ENCODE measurements at places on chromosomes 6 and 20.

DNA sequence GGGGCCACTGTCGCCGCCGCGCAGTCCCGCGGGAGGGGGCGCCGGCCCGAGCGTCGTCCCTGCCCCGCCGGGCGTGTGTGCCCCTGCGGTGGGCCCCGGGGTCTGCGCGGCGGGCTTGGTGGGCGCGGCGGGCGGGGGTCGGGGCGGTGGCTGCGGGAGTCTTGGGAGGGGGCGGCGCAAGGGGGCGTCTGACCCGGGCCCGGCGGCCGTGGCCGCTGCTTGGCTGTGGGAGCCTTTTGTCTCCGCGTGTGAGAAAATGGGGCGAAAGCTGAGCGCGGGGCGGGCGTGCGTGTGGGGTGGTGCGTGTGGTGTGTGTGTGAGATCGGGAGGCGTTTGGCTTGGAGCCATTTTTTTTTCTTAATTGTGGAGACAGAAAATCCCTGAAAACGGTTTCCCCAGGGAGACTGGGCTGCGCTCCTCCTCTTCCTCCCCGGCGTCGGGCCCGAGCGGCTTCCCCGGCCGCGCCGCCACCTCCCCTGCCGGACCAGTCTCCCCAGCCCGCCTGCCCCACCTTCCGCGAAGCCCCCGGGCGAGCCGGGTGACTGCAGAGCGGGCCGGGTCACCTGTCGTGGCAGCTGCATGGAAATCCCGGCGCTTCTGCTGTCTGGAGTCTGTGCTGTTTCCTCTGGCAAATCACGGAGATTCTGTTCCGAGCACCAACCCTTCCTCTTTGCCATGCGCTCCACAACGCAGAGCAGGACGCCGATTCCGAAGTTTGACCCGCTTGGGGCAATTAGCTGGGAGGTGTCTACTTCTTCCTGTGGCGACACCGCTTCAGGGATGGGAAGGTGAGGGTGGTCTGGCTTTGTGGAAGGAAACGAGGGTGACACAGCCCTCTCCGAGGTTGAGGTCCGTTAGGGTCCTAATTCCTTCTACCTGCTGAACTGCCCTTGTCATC lies 64.4 kb downstream of the GTF2H5 start:
- peak; percentile 33 for DNase-seq

GRCh38 chr6:111873178-111874024 lies at the start of gene FYN:
FYN (minus strand) TSS chr6:111873452; CDS start chr6:111720051, 153,401 bp downstream.
- DNase-seq: peak; percentile 95

GRCh38 chr20:3980260-3981131 lies 34.9 kb downstream of the RNF24 start:
- DNase-seq: no peak

DNA sequence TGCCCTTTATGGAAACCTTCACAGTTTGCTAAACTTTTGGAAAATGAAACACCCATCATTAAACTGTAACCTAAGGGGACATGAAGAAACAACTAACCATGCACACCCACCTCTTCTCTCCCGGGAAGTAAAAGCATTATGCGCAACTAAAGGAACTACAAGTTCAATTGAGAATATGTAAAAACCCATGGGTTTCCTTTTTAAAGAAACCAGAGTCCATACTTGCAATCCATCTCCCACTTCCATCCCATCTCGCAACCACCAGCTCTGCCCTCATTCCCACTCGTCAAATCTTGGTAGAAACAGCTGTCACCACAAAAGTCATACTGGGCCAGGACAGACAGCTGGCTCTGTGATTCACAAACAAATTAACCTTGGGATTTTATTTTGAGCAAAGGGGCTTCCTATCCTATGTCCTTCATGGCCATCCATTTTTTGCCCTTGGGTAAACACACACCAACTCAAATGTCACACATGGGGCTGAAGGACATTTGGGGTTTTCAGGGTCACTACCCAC lies 81.5 kb downstream of the HAO1 start:
- DNase-seq: no peak

DNA sequence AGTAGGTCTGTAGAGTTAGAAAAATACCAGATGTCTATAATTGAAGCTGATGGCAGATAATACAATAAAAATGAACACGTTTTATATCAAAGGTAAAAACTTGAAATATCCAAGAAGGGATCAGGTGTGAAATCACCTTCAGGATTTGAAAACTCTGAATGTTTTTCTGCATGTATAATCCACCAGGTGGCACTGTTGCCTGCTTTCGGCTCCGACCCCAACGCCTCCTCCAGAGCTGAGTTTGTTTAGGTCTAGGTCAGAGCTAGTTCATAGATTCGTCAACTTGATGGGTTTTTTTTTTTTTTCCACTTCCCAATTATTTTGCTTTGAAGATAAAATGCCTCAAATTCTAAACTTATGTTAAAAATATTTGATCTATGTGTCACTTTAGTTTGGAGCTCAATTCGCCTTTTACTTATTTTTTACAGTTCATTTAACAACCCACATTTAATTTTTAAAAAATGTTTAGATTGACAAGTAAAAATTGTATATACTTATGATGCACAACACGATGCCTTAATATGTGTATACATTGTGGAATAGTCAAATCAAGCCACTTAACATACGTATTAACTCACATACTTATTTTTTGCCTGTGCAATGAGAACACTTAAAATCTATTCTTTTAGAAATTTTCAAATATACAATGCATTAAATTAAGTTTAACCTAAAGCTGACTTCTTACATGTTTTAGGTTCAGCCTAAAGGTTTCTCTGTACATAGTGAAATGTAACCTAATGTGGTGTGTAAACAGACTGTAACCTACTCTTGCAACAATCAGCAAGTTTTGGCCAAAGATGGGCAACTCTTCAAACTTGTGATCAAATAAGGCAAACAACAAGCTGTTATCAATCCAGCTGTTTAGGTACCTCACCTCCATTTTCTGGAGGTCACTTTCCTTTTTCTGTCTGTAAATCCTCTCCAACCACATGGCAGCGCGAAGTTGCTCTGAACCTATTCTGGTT lies 39.4 kb upstream of the ENPP4 start:
- peak; percentile 22 for DNase-seq

- no peak for DNase-seq
Measured at GRCh38 chr20:47860049-47860830, 75.0 kb upstream of the SULF2 start.

GRCh38 chr20:13458860-13459451 lies 179.8 kb downstream of the TASP1 start:
- DNase-seq: no peak

DNA sequence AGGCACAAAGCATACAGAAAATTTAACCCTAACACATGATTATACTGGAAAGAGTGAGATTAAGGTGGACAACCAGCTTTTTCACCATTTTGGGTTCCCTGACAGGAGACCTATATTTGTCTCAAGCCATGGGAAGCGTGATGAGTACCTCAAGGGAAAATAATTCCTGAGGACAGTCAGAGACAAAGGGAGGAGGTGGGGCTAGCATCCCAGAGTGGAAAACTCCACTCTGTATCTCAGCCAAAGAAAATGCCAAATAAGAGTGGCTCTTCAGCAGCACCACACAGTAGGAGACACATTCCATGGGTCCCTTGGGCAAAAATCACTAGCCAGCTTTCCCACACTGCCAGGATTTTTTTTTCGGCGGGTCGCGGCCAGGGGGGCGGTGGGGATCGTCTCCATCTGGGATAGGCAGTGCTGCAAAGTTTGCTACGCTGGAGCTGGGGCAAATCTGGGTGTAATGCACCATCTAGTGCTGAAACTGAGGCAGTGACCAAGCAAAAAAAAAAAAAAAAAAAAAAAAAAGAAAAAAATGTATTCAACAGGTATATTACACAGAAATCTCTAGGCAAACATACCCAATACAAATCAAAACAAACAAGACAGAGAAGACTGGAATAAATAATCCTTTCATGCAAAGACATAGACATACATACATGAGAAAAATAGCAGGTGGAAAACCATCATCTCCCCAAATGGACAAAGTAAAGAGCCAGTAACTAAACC lies 77.3 kb upstream of the SLC35F1 start:
- no peak for DNase-seq

DNA sequence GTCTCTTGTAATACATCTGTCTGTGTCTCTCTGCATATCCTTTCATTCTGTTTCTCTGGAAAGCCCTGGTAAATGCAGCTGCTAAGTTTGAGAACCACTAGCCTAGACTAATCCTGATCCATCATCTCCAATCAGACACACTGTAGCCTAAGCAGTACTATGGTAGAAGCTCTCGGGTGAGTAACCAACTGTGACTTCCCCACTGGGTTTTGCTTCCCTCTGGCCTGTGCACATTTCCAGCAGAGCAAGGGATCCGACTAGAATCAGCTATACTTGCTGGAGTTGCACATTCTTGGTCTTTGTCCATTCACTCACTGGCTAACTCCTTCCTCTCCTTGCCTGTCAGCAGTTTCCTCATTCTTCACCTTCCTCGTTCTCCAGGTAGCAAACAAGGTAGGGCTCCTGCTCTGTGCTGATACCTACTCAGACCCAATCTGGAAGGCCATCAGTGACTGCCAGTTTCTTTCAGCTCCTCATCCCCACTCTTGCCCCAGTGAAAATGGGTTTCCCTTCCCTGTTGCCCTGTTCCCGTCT lies 184.2 kb downstream of the PLCB4 start:
- DNase-seq: no peak

GRCh38 chr6:147063469-147064031 lies 140.7 kb upstream of the STXBP5 start:
- DNase-seq: no peak

GRCh38 chr6:10030942-10031537 lies 383.8 kb downstream of the TFAP2A start:
- DNase-seq: no peak

DNA sequence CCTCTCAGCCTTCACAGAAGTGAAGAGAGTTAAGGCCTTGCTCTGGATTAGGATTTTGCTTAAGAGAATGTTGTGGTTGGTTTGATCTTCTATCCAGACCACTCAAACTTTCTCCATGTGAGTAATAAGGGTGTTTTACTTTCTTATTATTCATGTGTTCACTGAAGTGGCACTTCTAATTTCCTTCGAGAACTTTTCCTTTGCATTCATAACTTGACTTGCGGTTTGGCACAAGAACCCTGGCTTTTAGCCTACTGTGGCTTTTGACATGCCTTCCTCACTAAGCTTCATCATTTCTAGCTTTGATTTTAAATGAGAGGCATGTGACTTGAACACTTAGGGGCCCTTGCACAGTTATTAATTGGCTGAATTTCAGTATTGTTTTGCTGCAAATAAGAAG lies 166.1 kb upstream of the OPRM1 start:
- DNase-seq: no peak

GRCh38 chr6:100657678-100658330 lies 193.1 kb upstream of the SIM1 start:
- DNase-seq: no peak

DNA sequence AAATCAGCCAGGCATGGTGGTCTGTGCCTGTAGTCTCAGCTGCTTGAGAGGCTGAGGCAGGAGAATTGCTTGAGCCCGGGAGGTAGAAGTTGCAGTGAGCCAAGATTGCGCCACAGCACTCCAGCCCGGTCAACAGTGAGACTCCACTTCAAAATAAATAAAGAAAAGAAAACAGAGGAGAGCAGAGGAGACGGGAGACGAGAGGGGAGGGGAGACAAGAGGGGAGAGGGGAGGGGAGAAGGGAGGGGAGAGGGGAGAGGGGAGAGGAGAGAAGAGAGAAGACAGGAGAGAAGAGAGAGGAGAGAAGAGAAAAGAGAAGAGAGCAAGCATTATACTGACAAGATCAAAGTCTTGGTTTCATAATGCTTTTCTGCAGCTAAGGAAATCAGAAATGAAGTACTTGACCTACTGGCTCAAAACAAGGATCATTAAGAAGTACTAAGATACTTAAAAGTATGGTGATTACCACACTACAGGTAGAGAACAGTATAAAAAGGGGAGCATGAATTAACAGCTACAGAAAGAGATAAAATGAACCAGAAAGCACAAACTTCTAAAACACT lies 30.5 kb downstream of the FAM8A1 start:
- no peak for DNase-seq

DNA sequence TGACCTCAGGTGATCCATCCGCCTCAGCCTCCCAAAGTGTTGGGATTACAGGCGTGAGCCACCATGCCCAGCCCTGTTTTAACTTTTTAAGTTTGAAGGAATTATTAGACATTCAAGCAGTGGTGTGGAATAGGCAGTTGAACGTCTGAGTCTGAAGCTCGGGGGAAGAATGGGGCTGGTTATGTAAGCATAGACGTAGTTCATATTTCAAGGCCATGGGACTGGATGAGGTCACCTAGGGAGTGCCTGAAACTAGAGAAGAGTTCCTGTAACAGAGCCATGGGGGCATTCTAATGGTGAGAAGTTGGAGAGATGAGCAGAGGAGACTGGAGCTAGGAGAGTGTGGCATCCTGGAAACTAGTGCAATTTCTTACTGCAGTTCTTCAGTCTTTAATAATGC lies 6.4 kb downstream of the CDKAL1 start:
- DNase-seq: no peak

- DNase-seq: no peak
Measured at GRCh38 chr6:41505122-41506049, 40.8 kb upstream of the FOXP4 start.

GRCh38 chr6:148749674-148750073 lies 2.8 kb downstream of the UST start:
- DNase-seq: no peak

DNA sequence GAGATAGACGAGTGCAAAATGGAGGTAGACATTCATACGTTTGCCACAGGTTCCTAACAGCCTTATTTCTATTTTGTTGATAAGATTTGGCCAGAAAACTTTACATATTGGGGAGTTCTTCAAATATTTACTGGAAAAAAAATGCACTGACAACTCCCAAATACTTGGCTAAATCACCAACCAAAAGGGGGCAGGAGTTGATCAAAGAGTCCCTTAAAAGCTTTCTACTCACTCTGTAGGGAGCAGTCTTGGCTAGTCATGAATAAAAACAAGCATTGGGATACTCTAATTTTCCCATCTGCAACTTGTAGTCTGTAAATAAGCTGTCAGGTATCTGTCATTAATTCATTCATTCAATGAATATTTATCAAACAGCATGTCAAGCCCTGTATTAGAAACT lies 18.4 kb downstream of the TENT5A start:
- DNase-seq: no peak

GRCh38 chr6:43887906-43888683 lies 118.1 kb downstream of the VEGFA start:
- DNase-seq: no peak

DNA sequence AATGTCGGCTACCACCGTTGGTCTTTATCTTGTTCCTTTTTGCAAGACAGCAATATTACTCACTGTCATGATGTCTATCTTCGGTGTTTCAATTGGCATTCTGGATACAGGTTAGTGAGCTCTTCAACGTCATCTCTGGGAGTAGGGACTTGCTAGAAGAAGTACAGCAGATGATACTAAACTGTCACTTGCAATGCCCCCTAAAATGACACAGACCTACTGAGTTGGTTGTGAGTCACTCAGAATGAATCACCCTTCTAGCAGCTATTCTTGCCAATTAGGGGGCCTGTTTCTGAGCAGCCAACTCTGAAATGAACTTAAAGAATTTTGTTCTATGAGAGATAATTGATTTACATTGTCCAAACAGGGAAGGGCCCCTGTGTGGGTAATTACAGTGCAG lies 176.5 kb downstream of the SLC16A10 start:
- no peak for DNase-seq

- no peak for DNase-seq
Measured at GRCh38 chr6:84657025-84657424, 107.4 kb downstream of the TBX18 start.

- DNase-seq: no peak
Measured at GRCh38 chr20:44111712-44112335, 75.2 kb downstream of the JPH2 start.
